ENCODE measurements at places on chromosomes 4 and X. TPM values are rescaled to one million over a fixed set of nuclear protein-coding genes. Genes with fewer than 3 reads are reported as not detected.

DIAPH2 gene
- 6.0 TPM for total RNA-seq

FAM9B gene
- total RNA-seq = not detected

TEX13D gene
- not detected for total RNA-seq

FAAH2 gene
- 0.06 TPM for total RNA-seq

CYSLTR1 gene
- total RNA-seq = not detected

GPR173 gene
- 0.02 TPM for total RNA-seq

EDNRA gene
- 0.43 TPM for total RNA-seq

ASB5 gene
- total RNA-seq = not detected

ACOT9 gene
- total RNA-seq = 101 TPM

MAGED4 gene
- 9.8 TPM for total RNA-seq

NHSL2 gene
- total RNA-seq = 0.22 TPM

GPC4 gene
- total RNA-seq = 0.02 TPM

EXOC1L gene
- total RNA-seq = not detected

TBX22 gene
- total RNA-seq = not detected
